Aorta (tissue), 5 donors: ENCODE measurements at places on chromosomes 13 and 19. TPM values are rescaled to one million over a fixed set of nuclear protein-coding genes. Genes with fewer than 3 reads are reported as not detected.
A peak's percentile ranks its signal among the peaks of the same experiment; 100 is the strongest.

Gene LSM4
- 32.2 TPM for total RNA-seq

Gene NLRP4
- not detected for total RNA-seq

Gene PCDH17
- total RNA-seq = 20.8 TPM

Gene SCEL
- total RNA-seq = not detected

DNA sequence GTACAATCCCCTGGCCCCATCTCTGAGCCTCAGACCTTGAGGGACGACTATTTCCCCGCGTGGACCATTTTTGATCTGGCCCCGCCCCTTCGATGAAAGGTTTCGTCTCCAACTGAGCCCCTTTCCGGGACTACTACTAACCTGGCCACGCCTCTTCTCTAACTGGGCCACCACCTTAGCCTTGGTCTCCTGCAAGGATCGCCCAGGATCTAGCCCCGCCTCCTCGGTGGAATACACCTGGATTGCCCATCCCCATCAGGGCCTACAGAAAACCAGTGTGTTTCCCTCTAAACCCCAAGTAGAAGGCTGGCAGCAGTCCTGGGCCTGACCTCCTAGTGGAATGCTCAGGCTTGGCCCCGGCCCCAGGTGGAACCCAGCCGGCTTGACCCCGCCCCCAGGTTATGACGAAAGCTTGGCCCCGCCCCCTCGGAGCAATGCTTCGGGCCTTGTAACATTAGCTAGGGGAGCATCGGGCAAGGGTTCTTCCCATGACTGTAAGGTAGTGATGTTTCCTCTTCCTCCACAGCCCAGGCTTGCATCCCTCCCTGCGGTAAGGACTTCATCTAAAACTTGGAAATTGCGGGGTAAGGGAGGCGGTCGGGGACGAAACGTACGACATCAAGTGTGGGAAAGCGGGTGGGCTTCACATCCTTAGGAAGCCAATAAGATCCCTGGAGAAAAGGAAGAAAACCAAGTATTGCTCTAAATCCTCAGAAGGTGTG, 9.1 kb downstream of the SPACA6 start:
- no peaks in the 10 kb centered on the region for H3K36me3 ChIP-seq
- H3K27me3 ChIP-seq = no peaks in the 10 kb centered on the region
- peak; percentile 94 for DNase-seq
- H3K4me1 ChIP-seq = no peaks in the 10 kb centered on the region

DNA sequence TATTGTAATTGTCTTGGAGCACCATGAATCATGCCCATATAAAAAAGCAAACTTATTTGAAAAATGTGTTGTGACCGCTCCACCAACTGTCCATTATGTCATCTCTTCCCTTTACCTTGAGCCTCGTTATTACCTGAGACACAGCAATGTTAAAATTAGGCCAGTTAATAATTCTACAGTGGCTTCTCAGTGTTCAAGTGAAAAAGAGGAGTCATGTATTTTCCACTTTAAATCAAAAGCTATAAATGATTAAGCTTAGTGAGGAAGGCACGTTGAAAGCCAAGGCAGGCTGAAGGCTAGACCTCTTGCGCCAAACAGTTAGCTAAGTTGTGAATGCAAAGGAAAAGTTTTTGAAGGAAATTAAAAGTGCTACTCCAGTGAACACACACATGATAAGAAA, 210.5 kb downstream of the GPC6 start:
- no peaks in the 10 kb centered on the region for H3K27me3 ChIP-seq
- H3K27ac ChIP-seq = no peak overlapping the region
- DNase-seq = no peak
- peaks cover 1% of the 10 kb centered on the region for H3K4me1 ChIP-seq

GRCh38 chr13:99648066-99648665, 146.9 kb downstream of the TM9SF2 start:
- H3K36me3 ChIP-seq = no peaks in the 10 kb centered on the region
- no peak overlapping the region for H3K4me3 ChIP-seq
- H3K27ac ChIP-seq = no peak overlapping the region
- H3K27me3 ChIP-seq = no peaks in the 10 kb centered on the region

- DNase-seq = no peak
- H3K4me3 ChIP-seq = no peak overlapping the region
- no peaks in the 10 kb centered on the region for H3K27me3 ChIP-seq
- no peaks in the 10 kb centered on the region for H3K36me3 ChIP-seq
- H3K27ac ChIP-seq = no peak overlapping the region
These were observed 6.9 kb downstream of the CBARP start for GRCh38 chr19:1230783-1231489.

DNA sequence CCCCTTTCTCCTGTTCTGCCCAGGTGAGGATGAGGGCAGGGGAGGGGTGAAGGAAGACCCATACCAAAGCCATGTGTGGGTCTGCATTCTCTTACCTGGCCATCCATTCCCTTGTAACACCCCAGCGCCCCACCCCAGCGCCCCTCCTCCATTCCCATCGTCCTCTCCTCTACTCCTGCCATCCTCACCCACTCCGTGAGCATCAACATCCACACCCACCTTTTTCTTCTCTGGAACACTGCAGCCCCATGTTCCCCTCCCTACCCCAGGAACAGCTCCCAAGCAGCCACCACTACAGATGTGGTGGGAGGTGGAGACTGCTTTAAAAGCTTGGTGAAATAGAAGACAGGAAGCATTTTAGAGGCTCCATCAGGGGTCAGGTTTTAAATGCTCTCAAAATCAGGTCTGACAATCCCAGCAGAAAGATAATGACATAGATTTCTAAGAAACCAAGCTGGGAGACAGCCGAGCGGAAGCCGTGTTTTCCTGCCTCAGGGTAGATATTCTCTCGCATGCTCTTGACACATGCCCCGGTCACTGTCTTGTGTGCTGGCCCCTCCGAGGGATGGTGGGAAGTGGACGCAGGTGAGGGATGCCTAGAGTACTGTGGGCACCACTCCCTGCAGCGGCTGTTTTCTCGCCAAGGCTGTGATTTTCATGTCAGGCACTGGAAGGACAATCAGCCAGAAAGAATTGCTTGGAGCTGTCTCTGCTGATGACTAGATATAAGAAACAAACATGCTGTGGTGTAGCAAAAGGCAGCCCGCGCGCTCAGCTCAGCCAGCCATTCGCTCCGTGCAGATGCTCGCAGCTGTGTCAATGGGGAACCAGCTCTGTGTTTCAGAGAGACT, 9.8 kb downstream of the MEDAG start:
- H3K27ac ChIP-seq = no peak overlapping the region
- H3K27me3 ChIP-seq = no peaks in the 10 kb centered on the region
- no peak overlapping the region for H3K4me3 ChIP-seq
- no peak for DNase-seq

DNA sequence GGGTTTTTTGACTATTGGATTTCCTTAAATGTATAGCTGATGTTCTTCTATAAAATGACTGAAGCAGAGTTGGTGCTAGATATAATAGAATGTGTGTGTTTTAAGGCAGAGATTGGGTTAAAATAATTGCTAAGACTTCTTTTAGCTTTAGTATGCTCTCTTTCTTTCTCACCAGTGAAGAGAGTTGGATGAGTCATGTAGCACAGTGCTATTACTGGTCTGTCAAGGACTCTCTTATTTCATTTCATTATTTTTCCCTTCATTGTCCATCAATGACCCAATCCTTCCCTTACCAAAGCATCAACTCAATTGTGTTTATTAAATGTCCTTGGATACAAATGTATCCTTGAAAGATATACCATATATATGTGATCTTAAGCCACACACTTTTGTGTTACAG, 268.9 kb downstream of the IRS2 start:
- DNase-seq = no peak
- no peaks in the 10 kb centered on the region for H3K36me3 ChIP-seq
- no peak overlapping the region for H3K4me3 ChIP-seq
- H3K27me3 ChIP-seq = no peaks in the 10 kb centered on the region
- H3K27ac ChIP-seq = no peak overlapping the region

GRCh38 chr19:2575734-2576481, 100.0 kb downstream of the GADD45B start:
- DNase-seq = peak; percentile 91
- no peaks in the 10 kb centered on the region for H3K4me1 ChIP-seq
- H3K27me3 ChIP-seq = no peaks in the 10 kb centered on the region
- no peak overlapping the region for H3K27ac ChIP-seq

GRCh38 chr13:39509616-39510315, 93.2 kb downstream of the LHFPL6 start:
- no peak overlapping the region for H3K27ac ChIP-seq
- H3K4me3 ChIP-seq = no peak overlapping the region
- H3K36me3 ChIP-seq = no peaks in the 10 kb centered on the region
- H3K27me3 ChIP-seq = no peaks in the 10 kb centered on the region
- no peak for DNase-seq

GRCh38 chr13:43270130-43270830, 246.9 kb downstream of the DNAJC15 start:
- peaks cover 3% of the 10 kb centered on the region for H3K4me1 ChIP-seq
- H3K4me3 ChIP-seq = no peak overlapping the region
- no peaks in the 10 kb centered on the region for H3K36me3 ChIP-seq

DNA sequence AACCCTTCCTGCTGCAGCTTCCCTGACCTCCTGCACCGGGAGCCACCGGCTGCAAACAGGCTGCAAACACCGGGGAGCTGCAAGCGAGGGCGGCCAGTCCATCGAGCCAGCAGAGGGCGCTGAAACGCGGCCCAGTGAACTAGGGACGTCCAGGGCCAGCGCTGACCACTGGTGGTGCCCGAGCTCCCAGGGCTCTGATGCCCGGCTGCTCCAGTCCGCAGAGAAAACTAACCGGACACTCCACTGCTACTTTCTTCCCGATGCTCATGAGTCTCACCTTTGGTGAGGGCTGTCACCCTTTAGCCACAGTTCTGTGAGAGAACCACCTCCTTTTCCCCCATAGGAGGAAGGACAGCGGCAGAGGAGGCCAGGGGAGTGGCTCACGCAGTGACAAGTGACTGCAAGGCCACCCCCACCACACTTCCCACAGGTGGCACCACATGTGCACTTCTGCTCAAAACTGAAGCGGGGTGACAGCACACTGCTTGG, 82.8 kb upstream of the MTIF3 start:
- DNase-seq = peak; percentile 96
- H3K36me3 ChIP-seq = no peaks in the 10 kb centered on the region
- H3K4me1 ChIP-seq = no peaks in the 10 kb centered on the region
- no peak overlapping the region for H3K27ac ChIP-seq
- no peaks in the 10 kb centered on the region for H3K27me3 ChIP-seq
- no peak overlapping the region for H3K4me3 ChIP-seq

- no peaks in the 10 kb centered on the region for H3K27me3 ChIP-seq
- H3K27ac ChIP-seq = no peak overlapping the region
- DNase-seq = no peak
- no peaks in the 10 kb centered on the region for H3K36me3 ChIP-seq
These were observed 343.0 kb downstream of the KLF5 start for GRCh38 chr13:73401769-73402168.
